ENCODE measurements at places on chromosomes 12 and 14. TPM values are rescaled to one million over a fixed set of nuclear protein-coding genes. Genes with fewer than 3 reads are reported as not detected.

The KRT6A gene
- not detected for total RNA-seq

The KLRD1 gene
- total RNA-seq: not detected

The C14orf180 gene
- total RNA-seq: not detected

The CCDC198 gene
- not detected for total RNA-seq

The TUNAR gene
- total RNA-seq: 0.05 TPM

The USP44 gene
- 0.21 TPM for total RNA-seq
